Activated CD8-positive, alpha-beta memory T cell treated with anti-CD3 and anti-CD28 coated beads for 1 hour (primary cell): ENCODE measurements at places on chromosomes 4 and X.

- no peak for DNase-seq
These were observed 41.5 kb downstream of the F8 start for GRCh38 chrX:154981116-154981411.

- no peak for DNase-seq
These were observed 342.8 kb downstream of the FBXW7 start for GRCh38 chr4:152193059-152193458.

GRCh38 chr4:102862016-102862415 lies 6.8 kb upstream of the CISD2 start:
- no peak for DNase-seq

DNA sequence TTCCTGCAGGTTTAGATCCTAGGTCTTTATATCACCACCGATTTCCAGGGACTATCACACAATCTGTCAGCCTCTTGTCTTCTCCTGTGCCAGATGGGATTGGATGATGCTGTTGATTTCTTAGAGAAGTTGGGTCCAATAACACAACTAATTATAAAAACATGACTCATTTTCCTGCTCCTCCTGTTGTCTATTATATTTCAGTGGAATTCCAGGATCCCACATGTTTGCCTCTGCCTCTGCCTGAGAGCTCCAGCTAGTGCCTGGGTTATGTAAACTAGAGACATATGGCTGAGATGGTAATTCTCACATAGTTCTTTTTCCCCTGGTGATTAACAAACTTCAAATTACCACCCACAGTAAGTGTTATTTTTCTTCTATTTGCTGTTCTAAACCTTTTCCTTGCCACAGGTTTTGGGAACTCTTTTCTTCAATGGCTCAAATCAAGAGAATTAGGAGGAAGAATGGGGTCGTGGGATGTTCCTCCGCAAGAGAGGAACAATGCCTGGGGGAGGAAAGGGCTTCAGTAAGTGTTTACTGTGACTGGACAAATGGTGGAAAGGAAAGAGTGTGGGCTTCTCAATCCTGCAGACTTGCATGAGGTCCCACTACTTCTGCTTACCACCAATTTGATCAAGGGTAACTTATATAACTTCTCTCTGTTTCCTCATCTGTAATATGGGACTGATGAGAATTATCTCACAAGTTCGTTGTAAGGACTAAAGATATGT lies 3.4 kb upstream of the HOPX start:
- no peak for DNase-seq

DNA sequence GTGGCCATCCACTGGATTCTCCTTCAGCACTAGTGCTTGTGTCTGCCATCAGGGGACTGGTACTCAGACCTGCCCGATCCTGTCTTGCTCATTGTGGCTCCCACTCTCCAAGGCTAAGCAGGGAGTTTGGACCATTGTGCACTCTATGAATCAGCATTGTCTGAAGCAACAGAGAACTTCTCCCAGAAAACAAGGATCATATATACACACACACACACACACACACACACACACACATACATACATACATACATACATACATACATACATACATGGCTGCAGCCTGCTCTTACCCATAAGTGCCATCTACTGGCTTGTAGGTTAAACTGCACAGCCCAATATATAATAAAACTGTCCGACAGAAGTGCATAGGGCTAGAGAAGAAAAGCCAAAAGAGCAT lies 345.3 kb upstream of the LCORL start:
- no peak for DNase-seq

DNA sequence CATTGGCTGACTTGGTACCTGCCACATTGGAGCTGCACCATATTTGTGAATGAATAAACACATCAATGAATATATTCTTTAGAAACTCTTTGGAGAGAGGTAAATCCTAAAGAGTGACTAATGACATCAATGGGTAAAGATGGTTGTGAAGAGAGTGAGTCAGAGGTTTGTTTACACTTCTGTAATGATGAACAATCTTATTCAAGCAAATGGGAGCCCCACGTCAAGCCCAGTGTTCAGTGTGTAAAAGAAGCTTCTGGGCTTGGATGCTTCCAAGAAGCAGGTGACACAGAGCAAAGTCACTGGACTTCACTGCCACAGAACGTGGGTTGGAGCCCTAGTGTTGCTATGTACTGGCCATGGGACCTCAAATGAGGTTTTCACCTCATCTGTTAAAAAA lies 319.0 kb downstream of the STK32B start:
- DNase-seq, result no peak

- DNase-seq, result no peak
These were observed 10.8 kb downstream of the NR3C2 start for GRCh38 chr4:148431401-148431800.

DNA sequence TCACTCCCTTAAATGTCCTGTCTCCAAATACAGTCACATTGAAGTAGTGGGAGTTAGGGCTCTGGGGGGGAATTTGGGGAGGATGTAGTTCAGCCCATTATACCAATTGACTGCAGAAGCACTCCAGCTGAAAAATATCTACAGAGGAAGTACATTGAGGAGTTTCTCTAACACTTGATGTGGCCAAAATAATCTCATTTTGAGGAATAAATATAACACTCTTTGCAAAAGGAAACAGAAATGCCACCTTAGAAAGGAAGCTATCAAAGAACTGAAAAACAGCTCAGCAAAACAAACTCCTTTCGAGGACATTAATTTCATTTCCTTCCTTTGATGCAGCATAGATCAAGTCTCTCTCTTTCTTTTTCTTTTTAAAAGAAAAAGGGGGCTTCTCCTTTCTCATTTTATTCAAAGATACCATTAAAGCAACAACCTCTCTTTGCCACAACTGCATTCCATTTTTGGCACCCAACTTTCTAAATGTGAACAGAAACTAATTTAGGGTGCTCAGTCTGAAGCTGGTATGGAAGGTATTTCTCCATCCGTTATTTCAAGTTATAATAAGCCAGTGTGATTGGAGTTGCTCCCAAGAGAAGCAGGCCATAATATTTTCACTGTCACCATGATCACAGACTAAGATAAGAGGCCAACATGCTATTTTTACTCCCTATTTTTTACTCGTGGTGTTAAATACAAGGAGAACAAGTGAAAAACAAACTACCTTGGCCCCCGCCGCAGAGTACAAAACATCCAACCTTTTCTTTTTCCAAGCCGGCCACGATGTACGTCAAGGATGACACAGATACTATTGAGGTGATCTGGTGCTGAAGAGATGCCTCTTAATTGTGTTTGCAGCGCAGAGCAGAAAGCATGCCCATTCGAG lies 230.4 kb upstream of the GATB start:
- no peak for DNase-seq

DNA sequence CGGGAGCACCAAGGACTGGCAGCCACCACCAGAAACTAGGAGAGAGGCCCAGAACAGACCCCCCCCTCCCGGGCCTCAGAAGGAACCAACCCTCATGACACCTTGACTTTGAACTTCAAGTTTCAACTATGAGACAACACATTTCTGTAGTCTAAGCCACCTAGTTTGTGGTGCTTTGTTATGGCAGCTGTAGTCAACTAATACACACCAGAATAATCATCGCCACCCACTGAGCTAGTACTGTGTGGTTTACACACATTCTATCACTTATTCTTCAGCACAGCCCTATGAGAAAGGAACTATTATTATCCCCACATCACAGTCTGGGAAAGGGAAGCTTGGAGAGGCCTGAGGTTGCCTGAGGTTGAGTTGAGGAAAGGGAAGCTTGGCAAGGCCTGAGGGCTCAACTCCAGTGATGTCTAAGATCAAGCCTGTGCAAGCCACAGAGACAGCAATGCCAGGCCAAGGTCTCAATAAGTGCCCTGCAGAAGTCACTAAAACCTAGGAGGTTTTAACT lies 126.6 kb downstream of the FHDC1 start:
- DNase-seq, result no peak

GRCh38 chr4:76208005-76208765 lies 5.4 kb downstream of the SCARB2 start:
- DNase-seq, result no peak

GRCh38 chrX:57771689-57772088 lies 91.6 kb upstream of the NLRP2B start:
- no peak for DNase-seq

GRCh38 chr4:123304151-123304964 lies 92.2 kb upstream of the SPRY1 start:
- DNase-seq, result no peak

- no peak for DNase-seq
These were observed 38.4 kb downstream of the PHKA2 start for GRCh38 chrX:18945483-18945882.

DNA sequence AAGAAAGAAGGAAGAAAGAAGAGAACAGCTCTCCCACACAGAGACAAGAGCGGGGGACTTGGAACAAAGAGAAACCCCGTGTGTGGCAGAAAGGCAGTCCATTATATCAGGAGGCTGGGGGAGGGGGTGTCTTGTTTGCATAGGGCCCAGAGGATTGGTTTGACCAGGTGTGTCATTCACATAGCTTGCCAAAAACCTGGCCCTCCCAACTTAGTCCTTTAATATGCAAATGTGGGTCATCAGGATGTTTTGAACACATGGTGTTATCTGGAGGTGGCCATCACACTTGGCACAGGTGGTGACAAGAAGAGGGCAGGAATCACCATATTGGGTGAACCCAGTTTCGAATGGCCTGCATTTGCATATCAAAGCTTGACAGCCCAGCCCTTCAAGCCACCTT lies 111.7 kb downstream of the LINC00632 start:
- DNase-seq, result no peak

DNA sequence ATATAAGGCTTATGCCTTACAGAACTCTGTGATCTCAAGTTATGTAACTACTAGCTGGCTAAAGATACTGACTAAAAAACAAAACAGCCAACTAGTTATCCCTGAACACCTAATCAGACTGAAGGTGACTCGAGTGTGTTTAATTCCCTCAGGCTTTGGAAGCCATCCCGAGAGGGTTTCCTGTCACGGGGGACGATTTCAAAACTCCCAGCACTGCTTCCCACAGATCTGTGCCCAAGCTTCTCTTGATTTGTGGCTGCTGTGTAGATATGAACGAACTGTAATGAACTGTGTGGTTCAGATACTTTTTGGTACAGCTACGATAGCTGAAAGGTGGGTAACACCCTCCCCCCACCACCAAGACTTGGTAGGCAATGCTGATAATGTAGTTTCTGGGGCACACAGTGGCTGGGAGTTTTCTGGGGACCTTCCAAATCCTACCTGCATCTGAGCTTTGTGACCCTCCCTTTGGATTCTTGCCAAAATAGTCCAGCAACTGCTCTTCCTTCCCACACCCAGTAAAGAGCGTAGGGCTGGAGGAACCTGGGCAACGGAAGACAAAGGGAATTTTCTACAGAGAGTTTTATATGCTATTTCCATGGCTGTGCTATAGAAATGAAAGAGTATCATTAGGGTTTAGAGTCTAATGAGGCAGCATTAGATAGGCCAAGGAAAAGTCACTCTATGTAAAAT lies 148.8 kb downstream of the MGST2 start:
- DNase-seq, result no peak

DNA sequence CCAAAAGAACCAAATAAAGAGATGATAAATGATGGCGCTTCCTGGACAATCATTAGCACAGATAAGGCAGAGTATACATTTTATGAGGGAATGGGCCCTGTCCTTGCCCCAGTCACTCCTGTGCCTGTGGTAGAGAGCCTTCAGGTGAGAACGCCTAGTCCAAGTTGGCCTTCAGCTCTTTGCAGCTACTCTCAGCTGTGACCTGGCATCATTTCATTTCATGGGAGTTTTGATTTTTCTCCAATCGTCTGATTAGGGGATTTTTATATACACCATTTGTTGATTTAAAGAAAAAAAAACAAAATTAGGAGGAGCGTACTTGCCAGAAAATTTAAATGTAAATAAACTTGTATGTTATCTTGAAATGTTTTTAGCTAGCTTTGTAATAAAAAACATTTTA lies 60.4 kb downstream of the CCKAR start:
- DNase-seq, result no peak

- no peak for DNase-seq
These were observed 35.8 kb downstream of the RHOH start for GRCh38 chr4:40232610-40233009.

DNA sequence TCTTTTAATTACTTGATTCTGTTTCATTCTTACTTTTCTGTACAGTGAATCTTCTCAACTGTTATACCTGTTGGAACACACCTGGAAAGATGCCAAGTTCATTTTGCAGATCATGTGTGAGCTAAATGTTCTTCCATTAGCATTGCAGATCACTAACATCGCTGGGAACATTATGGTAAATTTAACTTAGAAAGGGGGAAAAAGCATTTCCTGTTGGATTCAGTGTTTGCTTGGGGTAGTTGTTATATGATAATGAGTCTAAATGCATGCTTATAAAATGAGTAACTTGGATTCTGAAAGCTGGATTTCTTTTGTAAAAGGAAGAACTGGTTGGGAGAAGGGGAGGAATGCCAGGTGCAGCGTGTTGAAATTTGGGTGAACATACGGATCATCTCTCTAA lies 47.6 kb downstream of the POLA1 start:
- no peak for DNase-seq

DNA sequence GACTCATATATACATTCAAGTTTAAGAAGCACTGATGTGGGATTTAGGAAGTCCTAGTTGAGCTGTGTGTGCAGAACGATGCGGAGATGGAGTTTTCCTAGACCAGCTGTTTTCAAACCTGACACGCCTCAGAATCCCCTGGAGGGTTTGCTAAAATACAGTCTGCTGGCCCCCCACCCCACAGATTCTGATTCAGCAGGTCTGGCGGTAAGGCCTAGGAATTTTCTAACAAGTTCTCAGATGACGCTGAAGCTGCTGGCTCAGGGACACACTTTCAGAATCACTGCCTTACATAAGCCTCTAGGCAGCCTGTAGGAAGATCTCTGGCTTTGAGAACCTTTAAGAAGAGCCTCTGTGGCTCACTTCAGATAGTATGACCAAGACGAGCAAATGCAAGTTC lies 73.1 kb downstream of the PHEX start:
- DNase-seq, result no peak

- no peak for DNase-seq
These were observed 31.2 kb downstream of the PRDM8 start for GRCh38 chr4:80228460-80228859.

GRCh38 chr4:24559032-24559821 lies 25.1 kb downstream of the DHX15 start:
- no peak for DNase-seq

- DNase-seq, result no peak
These were observed 665 bp downstream of the PSMD10 start for GRCh38 chrX:108090491-108091263.

GRCh38 chr4:186191200-186192065 lies at the start of gene CYP4V2:
CYP4V2 (plus strand) TSS chr4:186191567; CDS start chr4:186191824, 257 bp downstream.
- peak; percentile 78 for DNase-seq

DNA sequence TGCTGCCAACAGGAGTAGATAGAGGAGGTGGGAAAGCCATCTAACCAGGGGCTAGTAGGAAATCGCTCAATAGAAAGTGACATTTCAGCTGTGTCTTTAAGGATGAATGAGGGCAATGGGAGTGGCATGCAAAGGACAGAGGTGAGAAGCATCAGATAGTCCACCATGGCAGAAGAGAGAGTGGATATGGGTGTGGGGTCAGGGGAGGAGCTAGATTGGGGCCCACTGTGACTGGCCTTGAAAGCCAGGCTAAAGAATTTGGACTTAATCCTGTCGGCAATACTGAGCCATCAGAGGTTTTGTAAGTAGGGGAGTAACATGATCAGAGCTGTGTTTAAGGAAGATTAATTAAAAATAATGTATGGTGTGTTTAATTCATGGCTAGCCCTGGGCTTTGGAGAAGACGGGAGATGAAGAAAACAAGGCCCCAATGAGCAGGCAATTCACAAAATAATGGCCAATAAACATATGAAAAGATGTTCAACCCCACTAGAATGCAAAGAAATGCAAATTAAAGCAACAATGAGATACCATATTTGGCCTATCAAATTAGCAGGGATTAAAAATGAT lies 98.1 kb upstream of the PJA1 start:
- no peak for DNase-seq
